ENCODE measurements at places on chromosomes 16 and 17. TPM values are rescaled to one million over a fixed set of nuclear protein-coding genes. Genes with fewer than 3 reads are reported as not detected.

DNA sequence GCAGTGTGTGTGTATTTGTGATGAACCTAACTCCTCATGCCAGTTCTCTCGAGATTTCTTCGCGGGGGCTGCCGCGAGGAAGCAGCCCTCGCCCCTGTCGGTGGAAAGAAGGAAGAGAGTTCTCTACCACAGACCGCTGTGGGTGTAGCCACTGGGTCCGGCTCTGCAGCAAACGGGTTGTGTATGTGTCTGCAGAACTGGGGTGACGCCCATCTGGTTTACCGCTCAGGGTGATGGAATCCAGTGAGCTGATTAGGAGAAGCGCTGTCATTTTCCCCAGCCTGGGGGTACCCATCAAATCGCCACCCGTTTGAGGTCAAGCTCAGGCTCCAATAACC, 7.7 kb downstream of the CORO6 start:
- DNase-seq: no peak

GRCh38 chr17:50677851-50678375, 29.8 kb downstream of the ANKRD40 start:
- peak; percentile 39 for DNase-seq

HS3ST3B1 gene
- total RNA-seq: 27.1 TPM

CBFA2T3 gene
- total RNA-seq: 3.3 TPM

DNA sequence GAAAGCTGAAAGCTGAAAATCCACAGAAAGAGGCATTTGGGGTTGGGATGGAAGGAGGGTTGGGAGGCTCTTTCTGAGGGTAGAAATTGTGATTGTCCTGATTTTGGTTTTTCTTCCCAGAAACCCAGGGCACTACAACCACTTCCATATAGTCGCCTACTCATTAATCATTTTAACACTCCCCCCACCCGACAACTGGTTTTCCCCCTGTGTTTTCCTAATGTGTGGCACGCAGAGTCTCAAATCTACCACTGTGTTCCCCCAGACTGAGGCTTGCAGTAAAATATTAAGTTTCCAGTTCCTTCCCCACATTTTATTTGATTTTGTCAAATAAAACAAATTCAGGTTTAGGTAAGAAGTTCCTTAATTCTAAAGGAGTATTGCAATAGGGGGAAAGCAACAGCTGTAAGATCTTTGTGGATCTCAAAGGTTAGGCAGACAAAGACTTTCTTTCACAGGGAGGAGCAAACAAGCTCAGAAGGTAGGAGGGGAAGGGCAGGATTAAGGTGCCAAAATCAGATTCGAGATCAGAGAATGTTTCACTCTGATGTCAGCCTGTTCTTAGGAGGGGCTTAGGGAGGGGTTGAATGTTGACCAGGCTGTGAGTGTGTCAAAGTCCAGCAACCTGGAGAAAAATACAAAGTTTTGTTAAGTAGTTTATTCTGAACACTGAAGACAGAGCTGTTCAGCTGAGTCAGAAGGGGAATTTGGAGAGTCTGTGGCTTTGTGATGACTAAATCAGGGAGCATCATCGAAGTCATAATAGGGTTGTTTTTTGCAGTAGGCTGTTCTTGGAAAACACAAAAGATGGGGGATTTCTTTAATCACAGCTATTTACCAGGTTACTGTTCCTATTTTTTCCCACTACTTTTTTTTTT, 3.6 kb downstream of the ZNF267 start:
- DNase-seq: no peak

- DNase-seq: no peak
Observed at GRCh38 chr16:24999856-25000461, 15.2 kb downstream of the ARHGAP17 start.

ATP2A1 gene
- total RNA-seq: 0.58 TPM
